ENCODE measurements at places on chromosomes 6 and 20.

DNA sequence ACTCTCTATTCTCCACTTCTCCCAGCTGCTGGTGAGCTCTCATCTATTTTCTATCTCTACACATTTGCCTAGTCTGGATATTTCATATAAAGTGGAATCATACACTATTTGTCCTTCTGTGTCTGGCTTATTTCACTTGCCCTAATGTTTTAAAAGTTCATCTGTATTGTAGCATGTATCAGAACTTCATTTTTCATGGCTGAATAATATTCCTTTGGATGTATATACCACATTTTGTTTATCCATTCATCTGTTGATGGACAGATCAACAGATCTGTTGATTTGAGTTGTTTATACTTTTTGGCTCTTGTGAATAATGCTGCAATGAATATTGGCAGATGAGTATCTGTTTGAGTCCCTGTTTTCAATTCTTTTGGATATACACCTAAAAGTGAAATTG, 49.6 kb downstream of the NHLRC1 start:
- no peak for DNase-seq
- no peaks in the 10 kb centered on the region for H3K4me1 ChIP-seq
- H3K27me3 ChIP-seq = peaks cover 21% of the 10 kb centered on the region
- H3K4me3 ChIP-seq = no peak overlapping the region
- no peak overlapping the region for H3K27ac ChIP-seq

DNA sequence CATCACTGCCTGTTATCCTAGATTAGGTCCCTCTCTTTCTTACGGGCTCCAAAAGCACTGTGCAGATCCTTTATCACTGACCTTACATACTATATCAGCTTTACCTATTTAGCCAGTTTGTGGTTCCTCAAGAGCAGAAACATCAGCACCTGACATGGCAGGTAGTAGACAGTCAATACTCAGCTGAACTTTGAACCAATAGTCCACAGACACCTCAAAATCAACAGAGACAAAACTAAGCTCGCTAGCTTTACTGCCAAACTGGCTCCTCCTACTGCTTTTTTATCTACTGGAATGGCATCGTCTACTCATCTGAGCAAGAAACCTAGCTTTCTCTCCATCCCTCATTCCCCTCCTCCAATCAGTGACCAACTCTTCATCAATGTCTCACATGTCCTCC, 5.6 kb downstream of the IL17A start:
- no peaks in the 10 kb centered on the region for H3K4me1 ChIP-seq
- no peak overlapping the region for H3K4me3 ChIP-seq
- no peak overlapping the region for H3K27ac ChIP-seq
- H3K36me3 ChIP-seq = no peaks in the 10 kb centered on the region
- DNase-seq = no peak
- peaks cover 22% of the 10 kb centered on the region for H3K27me3 ChIP-seq

GRCh38 chr6:162856885-162857284, 129.1 kb downstream of the PACRG start:
- DNase-seq = no peak
- no peaks in the 10 kb centered on the region for H3K36me3 ChIP-seq
- no peak overlapping the region for H3K27ac ChIP-seq
- no peaks in the 10 kb centered on the region for H3K27me3 ChIP-seq
- H3K4me1 ChIP-seq = no peaks in the 10 kb centered on the region
- H3K4me3 ChIP-seq = no peak overlapping the region

GRCh38 chr6:155274533-155274932, 10.7 kb downstream of the CLDN20 start:
- no peaks in the 10 kb centered on the region for H3K27me3 ChIP-seq
- H3K4me3 ChIP-seq = no peak overlapping the region
- no peak for DNase-seq
- H3K27ac ChIP-seq = no peak overlapping the region

DNA sequence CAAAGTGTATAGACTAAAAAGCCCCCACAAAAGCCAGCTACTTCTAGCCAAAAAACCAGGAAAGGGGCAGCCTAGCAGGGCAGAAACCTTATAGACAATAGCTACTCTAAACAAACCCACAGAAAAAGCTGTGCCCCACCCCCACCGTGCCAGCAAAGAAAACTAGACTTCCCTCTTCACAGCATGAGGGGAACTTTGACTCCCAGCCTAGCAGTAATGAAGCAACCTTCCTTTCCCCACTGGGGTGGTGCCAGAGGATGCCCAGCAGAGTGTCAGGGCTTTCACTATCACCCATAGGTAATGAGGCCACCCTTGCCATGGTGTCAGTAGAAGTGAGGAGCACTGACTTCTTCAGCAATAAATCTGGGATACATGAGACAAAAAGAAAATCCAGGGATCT, 99.0 kb upstream of the LGSN start:
- no peak overlapping the region for H3K27ac ChIP-seq
- no peaks in the 10 kb centered on the region for H3K27me3 ChIP-seq
- H3K4me1 ChIP-seq = no peaks in the 10 kb centered on the region
- no peak for DNase-seq
- no peak overlapping the region for H3K4me3 ChIP-seq

DNA sequence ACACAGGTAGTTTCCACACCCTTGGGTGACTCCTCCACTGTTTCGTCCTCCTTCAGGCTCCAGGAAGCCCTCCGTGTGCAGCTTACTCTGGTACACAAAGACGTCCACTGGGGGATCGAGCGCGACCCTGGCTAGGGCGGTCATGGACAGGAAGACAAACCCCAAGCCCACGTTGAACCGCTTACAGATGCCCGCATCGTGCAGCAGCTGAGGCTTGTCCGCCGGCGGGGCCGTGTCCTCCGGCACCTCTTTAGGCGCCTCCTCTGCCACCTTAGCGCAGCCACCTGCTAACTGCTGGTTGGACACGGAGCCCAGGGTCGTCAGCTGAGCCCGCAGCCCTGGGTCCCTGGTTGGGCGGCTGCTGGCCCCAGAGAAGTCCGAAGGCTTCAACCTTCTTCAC, 309.0 kb upstream of the BTBD3 start:
- no peaks in the 10 kb centered on the region for H3K36me3 ChIP-seq
- no peak for DNase-seq
- no peak overlapping the region for H3K4me3 ChIP-seq
- H3K27ac ChIP-seq = no peak overlapping the region

DNA sequence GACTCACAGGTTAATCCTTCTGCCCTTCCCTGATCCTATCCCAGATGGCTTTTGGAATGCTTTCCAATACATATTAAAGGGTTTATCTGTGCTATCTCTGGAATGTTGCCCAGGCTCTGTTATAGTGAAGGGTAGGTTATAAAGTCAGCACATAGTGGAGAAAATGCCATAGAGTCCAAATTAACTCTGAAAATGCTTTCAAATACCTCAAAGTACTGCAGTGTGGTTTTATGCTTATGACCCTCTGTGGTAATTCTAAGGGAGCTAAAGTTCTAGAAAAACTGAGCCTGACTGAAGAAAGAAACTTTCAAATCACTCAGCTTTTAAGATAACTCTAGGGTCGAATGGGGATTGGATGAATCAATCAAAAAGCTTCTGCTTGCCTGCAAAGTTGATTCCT, 159.8 kb downstream of the PLCB1 start:
- DNase-seq = no peak
- H3K4me3 ChIP-seq = no peak overlapping the region
- H3K36me3 ChIP-seq = no peaks in the 10 kb centered on the region
- H3K27ac ChIP-seq = no peak overlapping the region
- no peaks in the 10 kb centered on the region for H3K4me1 ChIP-seq
- H3K27me3 ChIP-seq = no peaks in the 10 kb centered on the region

- H3K4me3 ChIP-seq = no peak overlapping the region
- no peak for DNase-seq
- H3K27me3 ChIP-seq = no peaks in the 10 kb centered on the region
- H3K27ac ChIP-seq = no peak overlapping the region
Observed at GRCh38 chr6:71721642-71722041, 164.7 kb upstream of the RIMS1 start.

GRCh38 chr6:126939784-126940183, 178.7 kb upstream of the RSPO3 start:
- H3K4me3 ChIP-seq = no peak overlapping the region
- DNase-seq = no peak
- no peaks in the 10 kb centered on the region for H3K4me1 ChIP-seq
- no peaks in the 10 kb centered on the region for H3K27me3 ChIP-seq
